Heart left ventricle (tissue), 16 donors: ENCODE measurements at places on chromosomes 6 and 20. TPM values are rescaled to one million over a fixed set of nuclear protein-coding genes. Genes with fewer than 3 reads are reported as not detected.

The NKAIN2 gene
- 0.19 TPM for polyA plus RNA-seq

The SAPCD1 gene
- polyA plus RNA-seq: 0.35 TPM

The PGC gene
- polyA plus RNA-seq: 1.1 TPM

The HLA-DOA gene
- 0.78 TPM for polyA plus RNA-seq

DNA sequence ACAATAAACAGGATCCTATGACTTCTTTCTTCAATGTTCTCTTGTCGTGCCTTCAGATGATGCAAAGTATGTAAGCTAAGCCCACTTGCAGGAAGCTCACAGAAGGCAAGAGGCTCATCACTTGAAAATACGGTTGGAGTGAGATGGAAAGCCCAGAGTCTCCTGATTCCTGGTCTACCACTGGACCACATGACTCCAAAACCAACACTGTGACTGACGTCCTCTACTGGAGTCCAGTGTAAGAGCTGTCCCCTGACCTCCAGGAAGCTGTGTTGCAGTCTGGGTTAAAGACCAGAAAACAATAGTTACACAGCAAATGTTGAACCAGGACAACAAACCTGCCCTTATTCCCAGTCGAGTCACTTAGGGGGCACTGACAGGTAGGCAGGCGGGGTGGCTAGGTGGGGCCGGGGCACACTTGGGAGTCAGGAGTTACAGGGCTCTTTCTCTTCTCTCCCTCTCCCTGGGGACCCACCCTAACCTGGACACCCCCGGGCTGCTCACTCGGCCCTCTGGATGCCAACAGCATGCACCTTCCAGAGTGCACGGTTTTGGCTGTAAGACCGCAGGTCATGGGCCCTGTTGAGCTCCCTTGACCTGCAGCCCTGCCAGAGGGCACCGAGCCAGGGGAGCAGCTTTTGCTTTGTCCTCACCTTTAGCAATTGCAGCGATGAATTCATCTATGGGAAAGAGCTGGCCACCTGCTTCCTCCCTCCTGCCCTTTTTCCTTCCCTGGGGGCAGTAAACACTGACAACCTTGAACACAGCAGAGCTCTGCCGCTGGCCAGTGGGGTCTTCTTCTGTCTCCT, 7.4 kb downstream of the PCK1 start:
- DNase-seq: no peak

GRCh38 chr6:149323925-149324324, 6.4 kb downstream of the TAB2 start:
- DNase-seq: no peak

DNA sequence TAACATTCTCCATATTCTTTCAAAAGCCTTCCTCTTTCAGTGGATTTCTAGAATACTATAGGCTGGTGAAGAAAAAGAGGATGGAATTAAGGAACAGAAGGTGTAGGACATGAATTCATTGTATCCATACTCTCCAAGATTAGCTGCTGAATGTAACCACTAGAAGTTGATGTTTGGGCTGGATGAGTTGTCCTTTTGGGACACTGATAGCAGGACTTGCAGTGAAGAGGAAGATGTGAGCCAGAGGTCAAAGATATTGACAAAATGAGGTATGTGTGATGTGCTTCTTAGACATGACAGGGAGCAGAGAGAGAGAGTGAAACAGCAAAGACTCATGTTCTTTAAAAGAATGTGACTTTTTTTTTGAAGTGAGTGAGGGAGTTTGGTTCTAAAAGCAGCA, 134.3 kb upstream of the MAN1A1 start:
- DNase-seq: no peak

DNA sequence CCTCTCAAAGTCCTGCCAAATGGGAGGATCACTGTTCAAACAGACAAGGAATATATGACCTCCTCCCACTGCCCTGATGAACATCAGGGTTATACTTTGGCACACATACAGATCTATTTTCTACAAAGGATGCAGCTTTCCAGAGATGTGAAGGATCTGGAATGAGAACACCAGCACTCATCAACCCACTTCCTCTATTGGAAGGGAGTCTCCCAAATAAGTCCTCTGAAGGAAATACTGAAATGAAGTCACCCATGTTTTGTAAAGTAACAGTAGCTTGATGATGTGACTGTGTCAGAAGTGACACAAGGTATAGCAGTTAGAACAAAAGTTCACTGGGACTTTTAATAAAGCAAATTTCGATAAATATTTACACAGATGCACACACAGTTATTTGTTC, 104.9 kb downstream of the OGFRL1 start:
- no peak for DNase-seq

- no peak for DNase-seq
Observed at GRCh38 chr6:87971605-87972262, 75.9 kb upstream of the SPACA1 start.

DNA sequence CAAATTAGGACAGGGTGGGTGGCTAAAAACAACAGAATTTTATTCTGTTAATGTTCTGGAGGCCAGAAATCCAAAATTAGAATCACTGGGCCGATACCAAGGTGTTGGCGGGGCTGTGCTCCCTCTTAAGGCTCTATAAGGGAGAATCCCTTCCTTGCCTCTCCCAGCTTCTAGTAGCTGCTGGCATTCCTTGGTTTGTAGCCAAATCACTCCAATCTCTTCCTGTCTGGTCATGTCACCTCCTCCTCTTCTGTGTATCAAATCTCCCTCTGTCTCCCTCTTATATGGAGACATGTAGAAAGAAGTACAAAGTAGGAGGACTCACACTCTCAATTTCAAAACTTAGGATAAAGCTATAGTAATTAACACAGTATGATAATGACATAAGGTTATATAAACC, 102.9 kb upstream of the SIRPA start:
- no peak for DNase-seq

GRCh38 chr20:17225851-17226409, 910 bp upstream of the PCSK2 start:
- peak; percentile 20 for DNase-seq
